Activated CD4-positive, alpha-beta T cell treated with anti-CD3 and anti-CD28 coated beads for 36 hours (primary cell): ENCODE measurements at places on chromosomes 11 and 22. TPM values are rescaled to one million over a fixed set of nuclear protein-coding genes. Genes with fewer than 3 reads are reported as not detected.

Gene ANKK1
- 0.14 TPM for total RNA-seq

Gene PIH1D2
- 0.61 TPM for total RNA-seq

Gene DRD2
- total RNA-seq: not detected

DNA sequence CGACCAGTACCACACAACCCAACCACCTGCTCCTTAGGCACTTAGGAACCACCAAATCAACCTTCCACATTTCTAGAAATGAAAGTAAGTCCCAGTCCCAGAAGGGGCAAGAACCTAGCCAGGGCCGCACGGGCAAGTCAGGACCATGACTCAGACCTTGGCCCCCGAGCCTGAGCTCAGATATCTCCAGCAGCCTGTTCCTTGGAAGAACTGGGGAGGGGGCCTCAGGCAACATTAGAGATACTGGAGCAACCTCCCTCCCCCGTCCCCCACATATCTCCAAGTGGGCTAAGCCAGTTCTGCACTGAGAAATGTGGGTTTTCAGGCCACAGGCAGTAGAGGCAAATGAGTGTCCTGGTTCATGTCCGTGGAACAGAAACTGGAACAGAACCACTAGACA, 7.7 kb downstream of the ARAP1 start:
- DNase-seq: no peak

DNA sequence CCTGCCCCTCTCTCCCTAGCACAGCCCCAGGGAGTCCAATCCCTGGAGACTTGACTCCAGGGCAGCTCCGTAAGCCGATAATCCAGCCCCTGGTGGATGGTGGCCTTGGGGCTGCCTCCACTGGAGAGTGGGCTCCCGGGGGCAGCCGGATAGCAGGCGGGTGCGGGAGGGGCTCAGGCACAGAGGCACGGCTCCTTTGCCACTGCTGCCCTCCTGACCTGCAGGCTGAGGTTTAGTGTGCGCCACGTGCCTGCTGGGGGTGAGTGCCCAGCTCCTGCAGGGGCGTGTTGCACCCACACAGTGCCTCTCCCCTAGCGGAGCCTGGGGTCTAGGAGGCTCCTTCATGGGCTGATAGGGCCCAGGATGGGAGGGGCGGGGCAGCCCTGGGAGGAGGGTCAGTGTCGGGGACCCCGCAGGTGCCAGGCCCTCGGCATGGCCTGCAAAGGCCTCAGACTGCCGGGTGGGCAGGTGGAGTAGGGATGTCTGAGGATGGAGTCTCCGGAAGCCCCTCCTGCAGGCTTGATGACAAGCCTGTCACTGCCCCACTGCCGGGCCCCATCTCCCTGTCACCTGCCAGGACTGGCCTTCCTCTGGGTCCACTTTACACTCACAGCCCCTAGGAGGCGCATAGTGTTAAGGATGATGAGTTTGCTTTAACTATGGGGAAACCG, 5.6 kb downstream of the DUSP8 start:
- DNase-seq: no peak

DNA sequence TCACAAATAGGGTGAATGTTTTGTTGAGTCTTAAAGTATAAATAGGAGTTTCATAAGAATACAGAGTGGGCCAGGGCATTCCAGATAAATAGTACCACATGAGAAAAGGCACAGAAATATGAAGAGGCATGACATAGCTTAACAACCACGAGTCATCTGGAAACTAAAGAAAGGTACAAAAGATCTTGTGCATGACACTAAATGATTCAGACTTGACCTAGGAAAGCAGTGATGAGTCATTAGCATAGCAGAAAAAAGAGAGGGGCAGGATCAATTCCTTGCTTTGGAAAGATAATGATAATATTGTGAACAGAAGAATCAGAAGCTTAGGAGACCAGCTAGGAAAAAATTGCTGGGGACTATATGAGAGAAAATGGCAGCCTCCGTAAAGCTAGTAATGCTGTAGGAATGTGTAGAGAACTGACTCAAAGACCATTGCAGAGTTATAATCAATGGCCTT, 47.6 kb upstream of the FIBIN start:
- DNase-seq: no peak

- DNase-seq: no peak
Measured at GRCh38 chr11:113874581-113875233, 665 bp downstream of the USP28 start.

GRCh38 chr22:49953680-49954344, 6.8 kb upstream of the PIM3 start:
- DNase-seq: no peak

- DNase-seq: peak; percentile 92
Measured at GRCh38 chr22:29470159-29470855, 9.7 kb upstream of the NEFH start.

- DNase-seq: no peak
Measured at GRCh38 chr11:121618516-121618915, 165.7 kb upstream of the SORL1-AS1 start.

DNA sequence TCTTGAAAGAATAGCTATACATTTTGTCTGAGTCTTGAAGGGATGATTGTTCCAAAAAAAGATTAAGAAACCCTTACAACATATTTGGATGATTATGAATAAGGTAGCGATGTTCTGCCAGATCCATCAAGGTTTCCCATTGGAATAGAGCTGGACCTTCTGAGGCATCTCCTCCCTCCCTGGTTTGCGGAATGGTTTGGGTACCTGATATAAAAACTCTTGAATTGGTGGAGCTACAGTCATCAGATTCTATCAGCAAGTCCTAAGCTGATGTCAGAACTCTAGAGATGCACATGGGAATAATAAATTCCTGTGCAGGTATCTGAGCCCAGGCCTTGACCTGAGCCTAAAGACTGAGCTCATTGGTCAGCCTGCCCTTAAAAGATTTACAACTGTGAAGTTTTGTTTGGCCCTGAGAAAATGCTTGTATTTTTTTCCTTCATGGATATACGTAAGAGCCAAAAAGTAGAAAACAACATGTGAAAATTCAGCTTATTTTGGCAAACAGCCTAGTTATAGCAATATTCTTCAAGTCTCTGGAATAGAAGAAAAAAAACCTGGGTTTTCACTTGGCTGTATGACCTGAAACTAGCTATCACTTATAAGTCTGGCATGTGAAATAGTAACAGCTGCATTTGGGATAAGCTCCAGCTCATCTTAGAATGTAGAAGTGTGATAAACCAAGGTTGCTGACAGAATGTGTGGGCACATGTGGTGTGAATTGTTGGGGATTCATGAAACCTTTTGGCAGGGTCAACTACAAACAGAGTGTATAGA, 265.7 kb upstream of the CTSC start:
- no peak for DNase-seq
